ENCODE measurements at places on chromosomes 4 and X. TPM values are rescaled to one million over a fixed set of nuclear protein-coding genes. Genes with fewer than 3 reads are reported as not detected.

The SOWAHD gene
- total RNA-seq: 4.0 TPM

The ADH7 gene
- not detected for total RNA-seq

The VSIG1 gene
- 1.1 TPM for total RNA-seq

The SMIM31 gene
- not detected for total RNA-seq

The UGT2B11 gene
- total RNA-seq: not detected

The RTL9 gene
- not detected for total RNA-seq

The FOXR2 gene
- total RNA-seq: not detected

The MAGEA2 gene
- total RNA-seq: not detected

The MMRN1 gene
- 67.4 TPM for total RNA-seq

The AADAT gene
- total RNA-seq: 8.9 TPM

The NDNF gene
- 201 TPM for total RNA-seq

The BTC gene
- 3.4 TPM for total RNA-seq

The KIAA1210 gene
- not detected for total RNA-seq

The PKD2 gene
- total RNA-seq: 37.8 TPM

The ASB9 gene
- total RNA-seq: 4.4 TPM

The SLC10A4 gene
- 3.1 TPM for total RNA-seq

The SLC4A4 gene
- total RNA-seq: 28.5 TPM

The CXXC4 gene
- total RNA-seq: 0.61 TPM

The ZGRF1 gene
- 3.4 TPM for total RNA-seq
